ENCODE measurements at places on chromosomes 7 and 10. TPM values are rescaled to one million over a fixed set of nuclear protein-coding genes. Genes with fewer than 3 reads are reported as not detected.

GRCh38 chr7:73509463-73509862 lies 12.6 kb downstream of the BAZ1B start:
- H3K36me3 ChIP-seq = no peaks in the 10 kb centered on the region
- H3K4me3 ChIP-seq = no peak overlapping the region
- H3K27ac ChIP-seq = no peak overlapping the region

DNA sequence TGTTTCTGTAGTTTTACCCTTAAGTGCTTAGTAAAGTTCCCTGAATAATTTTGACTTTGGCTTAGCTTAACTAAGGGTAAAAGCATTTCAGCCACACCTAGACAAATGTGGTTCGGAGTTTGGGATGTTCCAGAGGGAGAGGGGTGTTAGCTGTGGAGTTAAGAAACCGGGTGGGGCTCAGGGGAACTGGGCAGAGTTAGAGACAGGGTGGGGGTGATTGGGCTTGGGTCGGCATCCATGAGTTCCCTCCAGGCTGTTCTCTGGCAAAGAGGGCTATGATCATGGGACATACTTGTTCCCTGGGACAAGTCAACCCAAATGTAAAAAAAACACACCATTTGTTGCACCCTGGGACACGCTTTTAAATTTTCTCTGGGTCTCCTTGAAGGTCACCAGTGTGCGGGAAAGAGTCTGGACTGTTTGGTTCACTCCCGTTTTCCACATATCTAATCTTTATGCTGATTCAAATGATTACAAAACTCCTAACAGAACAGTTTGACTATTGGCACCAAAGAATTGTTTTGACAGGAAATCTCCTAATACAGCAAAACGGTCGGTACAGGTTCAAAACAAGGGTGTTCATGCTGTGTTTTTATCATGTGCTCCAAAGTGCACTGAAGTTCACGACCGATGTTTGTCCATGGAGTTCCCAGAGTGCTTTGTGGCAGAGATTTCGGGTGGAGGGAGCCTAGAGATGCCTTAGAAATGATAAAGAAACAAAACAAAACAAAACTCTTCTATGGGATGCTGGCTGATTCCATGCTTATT lies 56.5 kb downstream of the PLXDC2 start:
- no peaks in the 10 kb centered on the region for H3K36me3 ChIP-seq
- H3K27me3 ChIP-seq = no peaks in the 10 kb centered on the region
- DNase-seq = no peak
- H3K27ac ChIP-seq = no peak overlapping the region
- no peaks in the 10 kb centered on the region for H3K4me1 ChIP-seq

Gene CACNB2
- 5.1 TPM for total RNA-seq

GRCh38 chr7:127885843-127886242 lies 145.4 kb downstream of the LRRC4 start:
- DNase-seq = no peak
- H3K4me3 ChIP-seq = no peak overlapping the region
- H3K27ac ChIP-seq = peak overlapping the region; percentile 2
- H3K27me3 ChIP-seq = no peaks in the 10 kb centered on the region
- H3K36me3 ChIP-seq = peaks cover 10% of the 10 kb centered on the region

GRCh38 chr10:63515002-63515763 lies 6.0 kb upstream of the REEP3 start:
- H3K27ac ChIP-seq = no peak overlapping the region
- no peak for DNase-seq
- H3K4me3 ChIP-seq = no peak overlapping the region
- H3K27me3 ChIP-seq = no peaks in the 10 kb centered on the region
- H3K36me3 ChIP-seq = no peaks in the 10 kb centered on the region
- H3K4me1 ChIP-seq = peaks cover 7% of the 10 kb centered on the region

DNA sequence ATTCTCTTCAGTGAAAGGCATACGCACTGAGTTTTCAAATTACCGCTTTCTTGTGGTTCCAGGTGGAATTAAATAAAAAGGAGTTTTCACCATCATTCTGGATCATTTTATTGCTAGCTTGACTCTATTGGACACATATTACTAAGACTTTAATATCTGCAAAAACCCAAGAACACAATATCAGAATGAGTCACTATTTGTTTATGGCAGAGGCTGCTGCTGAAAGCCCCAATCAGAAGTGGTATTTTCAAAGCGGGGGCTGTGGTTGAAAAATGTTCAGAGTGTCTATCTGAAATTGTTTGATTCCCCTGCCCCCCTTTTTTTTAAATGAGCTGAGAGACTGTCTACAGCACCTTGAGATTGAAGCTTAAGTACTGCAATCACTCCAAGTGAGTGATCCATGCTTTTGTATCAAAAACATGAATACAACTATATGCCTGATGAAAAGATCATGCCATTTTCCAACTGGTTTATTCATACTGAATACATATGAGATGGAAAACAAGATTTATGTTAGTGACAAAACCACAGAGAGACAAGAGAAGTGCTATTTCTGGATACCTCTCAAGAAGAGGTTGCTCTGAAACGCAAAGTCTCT lies 376.4 kb downstream of the HTR7 start:
- H3K27me3 ChIP-seq = no peaks in the 10 kb centered on the region
- H3K27ac ChIP-seq = no peak overlapping the region
- DNase-seq = no peak
- no peak overlapping the region for H3K4me3 ChIP-seq
- no peaks in the 10 kb centered on the region for H3K4me1 ChIP-seq

DNA sequence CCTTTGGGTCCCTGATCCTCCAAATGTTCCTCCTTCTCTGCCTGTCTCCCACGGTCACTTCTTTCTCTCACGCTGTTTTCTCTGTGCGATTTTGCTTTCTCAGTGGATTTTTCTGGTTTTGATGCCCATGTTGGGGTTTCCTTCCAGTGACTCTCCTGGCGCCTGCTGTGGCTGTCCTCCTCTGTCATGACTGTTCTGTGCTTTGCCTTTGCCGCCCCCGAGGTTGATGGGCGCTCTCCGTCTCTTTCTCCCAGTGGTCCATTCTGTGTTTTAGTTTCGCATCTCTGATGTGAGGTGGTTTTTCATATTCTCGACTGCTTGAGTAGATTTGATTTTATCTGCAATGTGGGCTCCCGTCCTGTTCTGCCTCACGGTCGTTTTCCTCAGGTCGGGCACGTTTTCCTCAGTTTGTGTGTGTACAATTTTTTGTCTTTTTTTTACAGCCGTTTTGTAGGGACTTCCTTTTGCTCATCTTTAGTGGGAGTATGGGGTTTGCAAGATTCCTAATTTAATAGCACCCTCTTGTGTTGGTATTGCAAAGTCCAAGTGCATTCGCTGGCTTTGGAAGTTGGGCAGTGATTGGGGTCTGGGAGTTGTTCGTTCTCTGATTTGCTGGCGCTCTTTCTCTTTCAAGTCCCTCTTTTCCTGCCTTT lies 100.0 kb downstream of the INPP5A start:
- H3K27me3 ChIP-seq = no peaks in the 10 kb centered on the region
- no peaks in the 10 kb centered on the region for H3K36me3 ChIP-seq
- H3K27ac ChIP-seq = no peak overlapping the region

DNA sequence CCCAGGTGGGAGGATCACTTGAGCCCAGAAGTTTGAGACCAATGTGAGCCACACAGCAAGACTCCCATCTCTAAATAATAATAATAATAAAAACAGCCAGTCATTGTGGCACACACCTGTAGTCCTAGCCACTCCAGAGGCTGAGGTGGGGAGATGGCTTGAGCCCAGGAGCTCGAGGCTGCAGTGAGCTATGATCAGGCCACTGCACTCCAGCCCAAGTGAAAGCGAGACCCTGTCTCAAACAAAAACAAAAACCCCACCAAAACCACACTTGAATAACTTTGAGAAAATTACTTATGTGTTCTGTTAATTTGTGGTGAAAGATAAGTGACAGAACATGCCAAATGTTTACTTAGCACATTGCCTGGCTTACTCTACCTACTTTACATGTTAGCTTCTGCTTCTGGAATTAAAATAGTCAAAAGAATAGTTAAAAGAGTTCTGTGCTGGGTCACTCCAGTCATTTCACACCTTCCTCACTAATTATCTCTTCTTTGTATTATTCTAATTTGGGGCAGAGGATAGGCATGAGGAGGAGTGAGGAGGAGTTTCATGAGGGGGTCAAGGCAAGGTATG lies 9.8 kb downstream of the TMEM60 start:
- H3K27me3 ChIP-seq = no peaks in the 10 kb centered on the region
- H3K36me3 ChIP-seq = no peaks in the 10 kb centered on the region
- H3K4me3 ChIP-seq = no peak overlapping the region
- no peak overlapping the region for H3K27ac ChIP-seq
- peaks cover 14% of the 10 kb centered on the region for H3K4me1 ChIP-seq
- no peak for DNase-seq

All from pancreas (tissue), 10 donors.